Fibroblast of lung (primary cell): ENCODE measurements at places on chromosomes 12 and 14. TPM values are rescaled to one million over a fixed set of nuclear protein-coding genes. Genes with fewer than 3 reads are reported as not detected.

Gene NELL2
- total RNA-seq, result 0.17 and 0.26 TPM in 2 replicates

Gene STON2
- total RNA-seq, result 34.9 and 52.5 TPM in 2 replicates

Gene GNB3
- 1.3 and 1.7 TPM in 2 replicates for total RNA-seq

Gene KLRG1
- total RNA-seq, result 1.0 and 1.8 TPM in 2 replicates

Gene GPD1
- under 0.01 TPM in 1 of 2 replicates, not detected in the other for total RNA-seq

Gene COCH
- total RNA-seq, result 0.33 and 0.51 TPM in 2 replicates

Gene MYH6
- total RNA-seq, result not detected in 2 replicates

Gene KIF26A
- under 0.01 and 2.0 TPM in 2 replicates for total RNA-seq

Gene GYS2
- not detected in 2 replicates for total RNA-seq

Gene KLRC3
- total RNA-seq, result not detected in 2 replicates

Gene KRT75
- not detected in 2 replicates for total RNA-seq

Gene RAD51AP1
- 1.0 and 4.1 TPM in 2 replicates for total RNA-seq

Gene MDGA2
- total RNA-seq, result not detected in 2 replicates

Gene SLC16A7
- 44.2 and 110 TPM in 2 replicates for total RNA-seq

Gene FOXN4
- total RNA-seq, result not detected in 2 replicates

Gene RFX4
- total RNA-seq, result not detected in 2 replicates

Gene PLEKHG3
- total RNA-seq, result 0.17 and 2.3 TPM in 2 replicates

Gene APOLD1
- total RNA-seq, result 1.5 and 3.1 TPM in 2 replicates

Gene FOXM1
- 1.3 and 7.3 TPM in 2 replicates for total RNA-seq

Gene RHOJ
- 1.2 and 4.1 TPM in 2 replicates for total RNA-seq

Gene AVPR1A
- not detected in 2 replicates for total RNA-seq

Gene RNASE1
- total RNA-seq, result not detected in 2 replicates

Gene PCNX1
- 57.8 and 69.4 TPM in 2 replicates for total RNA-seq

Gene SYNDIG1L
- total RNA-seq, result not detected in 2 replicates

Gene ASCL1
- total RNA-seq, result not detected in 2 replicates
